SIG-M5 (cell line): ENCODE measurements at places on chromosomes 16 and 17.

- no peak for DNase-seq
Observed at GRCh38 chr17:43574348-43574747, 28.2 kb upstream of the ETV4 start.

GRCh38 chr17:18025945-18026776 is 12.8 kb downstream of the ATPAF2 start:
- no peak for DNase-seq

- no peak for DNase-seq
Observed at GRCh38 chr17:66185862-66186261, 6.1 kb downstream of the CEP112 start.

GRCh38 chr16:78246559-78246958 is 147.1 kb downstream of the WWOX start:
- no peak for DNase-seq

DNA sequence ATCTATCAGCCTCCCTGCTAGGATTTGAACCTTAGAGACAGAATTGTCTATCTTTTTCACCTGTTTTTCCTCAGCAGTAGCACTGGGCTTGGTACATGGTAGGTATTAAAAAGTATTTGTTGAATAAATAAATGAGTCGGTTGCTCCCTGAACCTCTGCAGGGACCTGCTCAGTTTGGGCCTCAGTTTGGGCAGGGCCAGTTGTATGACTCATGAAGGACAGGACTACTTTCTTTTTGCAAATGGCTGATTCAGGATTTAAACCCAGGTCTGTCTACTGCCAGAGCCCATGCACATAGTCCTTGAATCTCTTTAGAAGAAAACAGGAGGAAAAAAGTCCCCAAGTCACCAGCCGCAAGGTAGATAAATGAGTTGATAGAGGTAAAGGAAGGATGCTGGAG is 3.1 kb downstream of the MMP2 start:
- DNase-seq = no peak

DNA sequence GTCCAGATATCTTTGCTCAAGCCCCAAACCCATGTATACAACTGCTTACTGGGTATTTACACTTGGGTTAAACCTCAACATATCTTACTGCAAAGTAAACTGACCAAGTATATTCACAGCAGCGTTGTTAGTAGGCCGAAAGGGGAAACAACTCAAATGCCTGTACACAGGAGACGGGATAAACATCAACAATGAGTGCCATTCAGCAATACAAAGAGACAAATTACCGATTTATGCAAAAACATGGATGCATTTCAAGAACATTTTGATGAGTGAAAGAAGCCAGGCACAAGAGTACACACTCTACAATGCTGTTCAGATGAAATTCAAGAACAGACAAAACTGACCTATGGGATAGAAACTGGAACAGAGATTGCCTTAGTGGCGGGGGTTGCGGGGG is 136.3 kb upstream of the CACNG3 start:
- DNase-seq = no peak
